ENCODE measurements at places on chromosomes 2 and 18.

DNA sequence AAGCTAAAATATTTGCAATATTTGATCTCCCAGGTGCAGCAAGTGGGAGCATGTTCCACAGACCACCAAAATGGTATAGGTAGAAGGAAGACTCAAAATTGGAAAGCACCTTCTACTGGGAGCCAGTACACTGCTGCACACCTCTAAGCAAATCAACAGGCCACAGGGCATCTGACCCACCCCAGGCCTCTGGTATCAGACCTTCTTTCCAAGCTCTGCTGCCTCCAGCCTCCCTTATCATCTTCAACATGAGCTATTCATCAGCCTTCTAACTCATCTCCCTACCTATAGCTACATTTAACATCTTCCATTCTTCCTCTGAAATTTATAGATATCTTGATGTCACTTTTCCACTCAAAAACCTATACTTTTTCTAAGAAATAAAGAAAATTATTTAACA, 294.8 kb downstream of the ZEB2 start:
- DNase-seq, result no peak

DNA sequence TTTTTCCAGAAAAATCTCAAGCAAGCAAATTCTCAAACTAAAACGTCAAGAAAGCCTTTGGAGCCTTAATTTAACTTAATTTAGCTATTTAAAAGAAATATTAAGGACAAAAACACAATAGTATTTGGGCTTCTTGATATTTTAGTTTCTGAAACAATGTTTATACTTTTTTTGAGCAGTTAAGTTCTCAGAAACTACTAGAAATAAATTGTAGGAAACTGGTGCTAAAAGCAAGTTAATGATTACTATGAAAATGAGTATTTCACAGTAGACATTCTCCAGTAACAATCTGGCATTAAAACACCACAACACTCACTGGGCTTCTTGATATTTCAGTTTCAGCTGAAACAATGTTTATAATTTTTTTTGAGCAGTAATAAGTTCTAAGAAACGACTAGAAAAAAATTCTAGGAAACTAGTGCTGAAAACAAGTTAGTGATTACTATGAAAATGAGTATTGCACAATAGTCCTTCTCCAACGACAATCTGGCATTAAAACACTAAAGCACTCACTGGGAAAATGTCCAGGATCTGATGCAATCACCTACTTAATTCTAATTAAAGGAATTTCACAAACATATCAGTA, 45.1 kb downstream of the TRAK2 start:
- peak; percentile 10 for DNase-seq

DNA sequence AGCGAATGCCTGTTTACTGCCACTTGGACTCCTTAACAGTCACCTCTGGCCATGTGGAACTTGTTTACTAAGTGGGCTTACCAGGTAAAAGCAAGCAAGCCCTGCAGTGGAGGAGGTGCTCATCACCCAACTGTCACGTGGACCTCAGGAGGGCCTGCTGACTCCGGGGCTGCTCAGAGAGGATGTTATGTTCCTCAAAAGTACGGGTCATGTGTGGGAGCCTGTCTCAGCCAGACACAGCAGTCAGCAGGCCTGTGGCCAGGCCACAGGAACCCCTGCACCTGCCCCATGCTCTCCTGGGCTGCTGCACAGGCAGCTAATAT, 36.2 kb downstream of the AMER3 start:
- peak; percentile 3 for DNase-seq

DNA sequence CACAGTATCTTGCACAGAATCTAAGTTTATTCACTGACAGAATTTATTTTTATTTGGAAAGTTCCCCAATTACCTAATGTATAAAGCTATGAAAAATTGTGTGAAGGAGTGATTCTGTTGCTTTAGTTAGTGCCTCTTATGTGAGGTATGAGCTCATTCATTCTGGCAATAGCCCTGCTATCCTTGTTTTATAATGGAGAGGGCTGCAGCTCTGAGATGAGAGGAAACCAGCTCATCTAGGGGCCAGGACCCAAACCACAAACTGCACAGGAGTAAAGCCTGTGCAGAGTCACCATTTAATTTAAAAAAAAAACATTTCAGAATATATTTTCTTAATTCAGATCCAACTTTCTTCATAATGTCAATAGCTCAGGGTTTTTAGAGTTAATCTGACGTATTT, 383.0 kb downstream of the TMEM182 start:
- DNase-seq, result no peak

GRCh38 chr2:27728081-27728858, 43.2 kb upstream of the MRPL33 start:
- DNase-seq, result no peak

GRCh38 chr18:22503803-22504202, 86.1 kb upstream of the CTAGE1 start:
- DNase-seq, result no peak

GRCh38 chr2:95261602-95262001, 12.6 kb upstream of the PROM2 start:
- no peak for DNase-seq

GRCh38 chr18:22829781-22830180, 103.3 kb upstream of the RBBP8 start:
- DNase-seq, result peak; percentile 58

- peak; percentile 72 for DNase-seq
Observed at GRCh38 chr2:72148837-72149555, 1.3 kb upstream of the CYP26B1 start.

- no peak for DNase-seq
Observed at GRCh38 chr2:70779911-70780545, 10.4 kb downstream of the FIGLA start.

DNA sequence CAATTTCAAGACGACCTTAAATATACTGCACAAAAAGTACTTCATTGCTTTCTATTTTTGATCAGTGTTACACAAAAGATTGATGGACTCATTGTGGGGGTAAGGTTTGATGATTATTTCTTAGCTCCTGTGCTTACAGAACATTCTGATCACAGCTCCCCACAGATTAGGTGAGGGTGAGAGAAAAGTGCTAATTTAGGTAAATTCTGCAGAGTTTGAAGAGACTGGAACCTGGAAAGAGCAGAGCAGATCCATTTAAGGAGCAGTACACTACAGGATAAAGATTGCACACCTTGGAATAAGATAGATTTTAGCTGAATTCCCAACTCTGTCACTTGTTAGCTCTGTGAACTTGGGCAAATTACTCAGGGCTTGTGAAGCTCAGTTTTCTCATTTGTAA, 291.9 kb upstream of the CDH7 start:
- DNase-seq, result no peak

- DNase-seq, result no peak
Observed at GRCh38 chr2:169736902-169737301, 3.3 kb downstream of the KLHL23 start.

Data from NCI-H69 (cell line).